Suppressor macrophage treated with lipopolysaccharide for 1 hour (primary cell): ENCODE measurements at places on chromosomes 3 and 15.

- DNase-seq, result no peak
Measured at GRCh38 chr3:87553058-87553457, 276.7 kb upstream of the POU1F1 start.

DNA sequence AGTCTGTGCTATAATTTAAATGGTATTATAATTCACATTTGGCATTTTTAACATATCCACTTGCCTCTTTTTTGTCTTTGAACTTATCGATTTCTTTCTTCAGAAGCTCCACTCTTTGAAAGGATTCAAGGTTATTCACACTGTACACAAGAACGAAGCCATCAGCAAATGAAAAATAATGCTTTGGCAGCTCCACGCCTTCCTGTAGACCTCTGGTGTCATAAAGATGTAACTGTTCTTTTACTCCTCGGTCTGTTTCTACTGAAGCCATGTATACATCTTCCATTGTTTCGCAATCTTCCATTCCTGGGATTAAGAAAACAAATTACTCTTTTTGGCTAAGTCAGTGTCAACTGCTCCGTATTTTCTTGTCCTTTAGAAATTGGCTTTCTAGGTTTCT lies 16.0 kb downstream of the NKIRAS1 start:
- DNase-seq, result no peak

- DNase-seq, result no peak
Measured at GRCh38 chr3:57091521-57092273, 31.2 kb downstream of the SPATA12 start.

- DNase-seq, result no peak
Measured at GRCh38 chr15:84766461-84767035, 18.2 kb downstream of the ZNF592 start.

DNA sequence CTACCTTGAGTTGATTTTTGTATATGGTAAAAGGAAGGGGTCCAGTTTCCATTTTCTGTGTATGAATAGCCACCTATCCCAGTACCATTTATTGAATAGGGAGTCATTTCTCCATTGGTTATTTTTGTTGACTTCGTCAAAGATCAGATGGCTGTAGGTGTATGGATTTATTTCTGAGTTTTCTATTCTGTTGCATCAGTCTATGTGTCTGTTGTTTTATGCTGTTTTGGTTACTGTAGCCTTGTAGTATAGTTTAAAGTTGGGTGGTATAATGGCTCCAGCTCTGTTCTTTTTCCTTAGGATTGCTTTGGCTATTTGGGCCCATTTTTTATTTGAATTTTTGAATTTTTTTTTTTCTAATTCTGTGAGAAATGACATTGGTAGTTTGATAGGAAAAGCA lies 125.5 kb upstream of the FGF7 start:
- DNase-seq, result no peak

DNA sequence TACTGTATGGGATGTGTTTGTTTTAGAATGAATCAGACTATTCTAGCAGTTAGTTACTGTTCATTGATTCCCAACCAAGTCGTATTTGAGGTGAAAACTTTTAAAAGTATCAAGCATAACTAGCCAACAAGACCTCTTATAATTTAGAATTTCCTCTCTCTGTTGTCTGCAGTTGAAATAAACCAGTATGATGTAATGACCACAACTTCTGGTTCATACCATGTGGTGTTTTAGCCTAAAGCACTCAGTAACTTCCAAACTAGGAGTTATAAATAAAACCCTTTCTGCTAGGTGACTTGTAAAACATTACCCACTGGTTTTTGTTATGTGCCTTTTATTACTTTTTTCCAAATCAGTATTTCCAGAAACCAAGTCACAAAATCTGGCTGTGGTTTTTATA lies 19.8 kb upstream of the P2RY12 start:
- DNase-seq, result peak; percentile 25

- DNase-seq, result peak; percentile 14
Measured at GRCh38 chr3:195806211-195806915, 5.4 kb downstream of the MUC4 start.

- no peak for DNase-seq
Measured at GRCh38 chr3:143755978-143756377, 92.3 kb downstream of the SLC9A9 start.

DNA sequence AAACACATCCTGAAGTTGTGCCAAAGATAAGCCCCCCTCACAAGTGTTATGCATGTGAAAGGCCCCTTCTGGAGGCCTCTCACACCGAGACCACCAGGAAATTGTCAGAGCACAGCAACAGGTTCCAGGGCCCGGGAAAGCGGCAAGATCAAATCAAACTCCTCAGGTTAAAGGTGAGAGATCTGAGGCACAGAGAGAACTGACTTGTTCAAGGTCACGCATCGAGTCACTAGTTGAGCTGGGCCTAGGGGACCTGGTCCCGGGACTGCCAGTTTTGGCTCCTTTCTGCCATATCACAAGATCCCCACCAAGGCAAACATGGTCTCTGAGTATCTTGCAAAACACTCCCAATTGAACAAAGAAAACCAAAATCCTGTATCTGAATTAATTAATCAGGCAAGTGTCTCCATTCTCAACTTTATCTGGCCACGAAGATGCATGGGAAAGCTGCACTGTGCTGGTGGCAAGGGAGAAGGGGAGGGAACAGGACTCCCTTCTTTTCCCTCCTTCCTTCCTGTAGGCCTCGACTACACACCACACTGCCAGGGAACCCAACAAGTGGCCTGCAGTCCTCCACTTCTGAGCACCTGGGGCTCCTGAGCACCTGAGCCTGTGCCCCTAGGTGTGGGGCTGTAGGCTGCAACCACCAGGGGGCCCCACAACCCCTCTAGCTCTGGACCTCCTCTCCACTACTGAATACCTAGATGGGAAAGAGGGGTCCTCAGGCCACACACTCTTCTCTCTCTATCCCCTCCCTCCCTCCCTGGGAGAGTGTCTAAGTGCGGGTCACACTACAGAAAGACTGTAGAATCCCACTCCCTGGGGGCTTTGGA lies 37.3 kb downstream of the ANP32A start:
- peak; percentile 59 for DNase-seq

- DNase-seq, result no peak
Measured at GRCh38 chr3:66350601-66351000, 129.8 kb downstream of the SLC25A26 start.

DNA sequence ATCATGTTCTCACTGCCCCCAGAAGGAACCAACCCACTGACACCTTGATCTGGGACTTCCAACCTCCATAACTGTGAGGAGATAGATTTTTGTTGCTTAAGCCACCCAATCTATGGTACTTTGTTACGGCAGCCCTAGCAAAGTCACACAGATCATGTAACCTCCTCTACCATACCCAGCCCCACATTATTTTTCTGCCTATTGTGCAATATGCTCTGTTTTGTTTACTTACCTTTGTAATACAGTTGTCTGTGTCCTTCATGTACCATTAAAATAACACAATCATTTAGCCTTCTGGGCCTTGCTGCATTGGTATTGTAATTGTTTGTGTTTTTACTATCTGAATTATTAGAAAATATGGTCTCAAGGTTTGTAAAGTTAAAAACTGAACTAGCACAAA lies 16.1 kb downstream of the NDN start:
- no peak for DNase-seq

- no peak for DNase-seq
Measured at GRCh38 chr3:101638261-101638745, 38.6 kb downstream of the ZBTB11 start.

DNA sequence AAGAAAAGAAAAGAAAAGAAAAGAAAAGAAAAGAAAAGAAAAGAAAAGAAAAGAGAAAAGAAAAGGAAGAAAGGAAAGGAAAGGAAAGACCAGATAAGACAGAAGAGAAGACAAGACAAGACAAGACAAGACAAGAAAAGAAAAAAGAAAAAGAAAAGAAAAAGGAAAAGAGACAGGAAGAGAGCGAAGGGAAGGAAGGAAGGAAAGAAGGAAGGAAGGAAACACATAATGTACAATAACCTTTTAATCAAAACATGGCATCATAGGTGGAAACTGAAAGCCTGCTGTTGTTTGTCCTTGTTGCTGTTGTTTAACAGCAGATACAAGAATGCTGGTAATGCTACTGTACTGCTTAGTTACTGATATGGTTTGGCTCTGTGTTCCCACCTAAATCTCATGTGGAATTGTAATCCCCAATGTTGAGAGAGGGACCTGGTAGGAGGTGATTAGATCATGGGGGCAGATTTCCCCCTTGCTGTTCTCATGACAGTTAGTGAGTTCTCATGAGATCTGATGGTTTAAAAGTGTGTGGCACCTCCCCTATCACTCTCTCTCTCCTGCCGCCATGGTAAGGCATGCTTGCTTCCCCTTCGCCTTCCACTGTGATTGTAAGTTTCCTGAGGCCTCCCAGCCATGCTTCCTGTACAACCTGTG lies 67.3 kb downstream of the MCF2L2 start:
- no peak for DNase-seq

GRCh38 chr3:128369881-128370642 lies 96.6 kb downstream of the DNAJB8 start:
- DNase-seq, result no peak

- no peak for DNase-seq
Measured at GRCh38 chr15:77163781-77164384, 93.0 kb upstream of the TSPAN3 start.

DNA sequence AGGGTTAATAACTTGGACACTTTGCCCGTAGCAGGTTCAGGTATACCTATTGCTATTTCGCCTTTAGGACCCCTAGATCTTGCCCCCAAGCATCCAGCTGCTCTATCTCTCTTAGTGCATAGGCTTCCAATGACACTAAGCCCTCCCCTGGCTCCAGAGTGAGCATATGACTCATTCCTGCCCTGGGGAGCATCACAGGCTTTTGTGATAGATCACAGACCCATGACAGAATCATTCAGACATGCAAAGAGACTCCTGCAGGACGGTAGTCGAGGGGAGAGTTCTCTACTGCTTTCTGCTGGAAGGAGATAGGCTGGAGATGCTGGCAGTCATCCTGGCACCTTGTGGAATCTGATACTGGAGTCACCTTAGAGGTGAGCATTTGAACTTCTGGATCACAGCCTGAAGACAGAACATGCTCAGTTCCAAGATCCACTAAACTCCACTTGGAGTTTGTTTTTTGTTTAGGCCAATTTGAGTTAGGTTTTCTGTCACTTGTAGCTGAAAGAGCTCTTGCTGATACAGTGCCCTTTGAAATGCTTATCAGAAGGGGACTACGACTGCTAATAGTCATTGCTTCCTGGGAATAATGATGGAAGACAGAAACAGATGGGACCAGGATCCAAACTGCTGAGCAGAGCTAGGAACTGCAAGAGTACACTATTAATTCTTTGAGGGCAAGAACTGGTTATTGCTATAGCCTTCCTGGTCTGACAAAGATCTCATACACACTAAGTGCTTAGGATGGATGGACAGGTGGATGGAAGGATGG lies 11.0 kb downstream of the LYSMD2 start:
- DNase-seq, result peak; percentile 71

DNA sequence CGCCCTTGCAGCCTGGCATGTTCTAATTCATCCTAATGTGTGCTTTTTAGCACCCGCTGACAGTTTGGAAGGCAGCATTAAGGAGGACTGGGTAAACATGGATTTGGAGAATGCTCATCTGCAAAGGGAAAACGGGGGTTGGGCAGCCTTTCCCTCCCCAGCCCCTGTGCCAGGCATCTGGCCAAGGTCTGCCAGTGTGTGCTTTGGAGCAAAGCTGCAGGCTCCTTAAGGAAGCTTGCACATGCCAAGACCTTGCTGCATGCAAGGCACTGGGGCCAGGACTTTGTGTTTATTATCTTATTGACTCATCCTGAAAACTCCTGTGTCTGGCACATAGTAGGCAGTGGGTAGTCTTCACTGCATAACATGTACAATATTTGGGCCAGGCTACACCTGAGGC lies 20.1 kb downstream of the FAM3D start:
- DNase-seq, result no peak

- DNase-seq, result peak; percentile 63
Measured at GRCh38 chr3:49346797-49347251, 7.0 kb upstream of the USP4 start.

- no peak for DNase-seq
Measured at GRCh38 chr3:49469037-49469935, 781 bp upstream of the DAG1 start.

- DNase-seq, result no peak
Measured at GRCh38 chr15:92492551-92493115, 99.0 kb downstream of the ST8SIA2 start.

- no peak for DNase-seq
Measured at GRCh38 chr3:31813686-31814085, 167.4 kb downstream of the OSBPL10 start.

GRCh38 chr3:15102256-15102655 lies 3.3 kb upstream of the RBSN start:
- DNase-seq, result no peak

DNA sequence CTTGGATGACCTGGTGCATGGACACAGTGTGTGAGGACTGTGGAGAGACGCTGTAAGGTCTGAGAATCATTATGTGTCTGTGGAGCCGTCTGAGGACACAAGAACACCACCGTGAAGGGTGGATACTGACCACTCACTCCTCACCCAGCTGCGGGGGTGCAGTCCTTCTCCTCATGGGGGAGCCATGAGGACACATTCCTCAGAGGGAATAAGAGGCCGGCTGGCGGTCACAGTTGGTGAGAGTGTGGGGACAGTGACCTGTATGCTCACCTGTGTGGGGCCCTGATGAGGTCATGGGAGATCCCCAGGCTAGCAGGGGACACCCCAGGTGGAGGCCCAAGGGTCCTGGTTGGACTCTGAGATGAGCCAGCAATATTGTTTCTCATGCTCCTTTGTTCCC lies 2.5 kb upstream of the TRPM1 start:
- DNase-seq, result no peak

- DNase-seq, result peak; percentile 48
Measured at GRCh38 chr3:133384331-133385027, 15.4 kb upstream of the BFSP2 start.

DNA sequence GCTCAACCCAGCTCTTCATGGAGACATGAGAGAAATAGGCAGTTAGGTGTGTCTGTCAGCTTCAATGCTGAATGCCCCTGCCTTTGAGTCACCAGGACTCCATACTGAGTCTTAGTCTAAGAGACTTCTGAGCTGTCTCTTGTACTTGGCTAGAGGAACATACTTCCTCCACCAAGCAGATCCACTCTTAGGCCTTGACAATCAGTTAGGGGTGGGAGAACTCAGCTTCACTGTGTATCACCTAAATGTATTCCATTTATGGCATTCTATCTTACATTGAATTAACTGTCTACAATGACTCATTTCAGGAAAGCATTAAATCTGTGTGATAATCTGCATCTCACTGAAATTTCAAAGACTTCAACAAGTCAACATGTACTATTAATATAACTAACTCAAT lies 66.0 kb downstream of the STAC start:
- DNase-seq, result no peak
